ENCODE measurements at places on chromosomes 3 and 15.

GRCh38 chr15:47095833-47096232, 621.5 kb upstream of the SEMA6D start:
- no peak for DNase-seq

GRCh38 chr3:97550408-97550807, 214.2 kb upstream of the ARL6 start:
- no peak for DNase-seq

DNA sequence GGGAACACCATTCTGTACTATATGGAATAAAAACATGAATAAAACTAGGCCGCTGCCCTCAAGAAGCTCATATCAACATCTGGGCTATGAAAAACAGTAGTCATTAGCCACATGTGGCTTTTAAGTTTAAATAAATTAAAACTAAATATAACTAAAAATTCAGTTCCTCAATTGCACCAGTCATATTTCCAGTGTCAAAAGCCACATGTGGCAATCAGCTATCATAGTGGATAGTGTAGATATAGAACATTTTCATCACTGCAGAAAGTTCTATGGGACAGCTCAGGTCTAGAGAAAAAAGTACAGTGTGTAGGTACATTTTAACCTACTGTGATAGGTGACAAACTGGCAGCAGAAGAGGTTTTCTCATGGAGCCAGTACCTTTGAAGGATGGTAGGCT, 261.4 kb downstream of the FOXP1 start:
- no peak for DNase-seq

GRCh38 chr3:101513419-101513986, 491 bp upstream of the SENP7 start:
- DNase-seq, result no peak

DNA sequence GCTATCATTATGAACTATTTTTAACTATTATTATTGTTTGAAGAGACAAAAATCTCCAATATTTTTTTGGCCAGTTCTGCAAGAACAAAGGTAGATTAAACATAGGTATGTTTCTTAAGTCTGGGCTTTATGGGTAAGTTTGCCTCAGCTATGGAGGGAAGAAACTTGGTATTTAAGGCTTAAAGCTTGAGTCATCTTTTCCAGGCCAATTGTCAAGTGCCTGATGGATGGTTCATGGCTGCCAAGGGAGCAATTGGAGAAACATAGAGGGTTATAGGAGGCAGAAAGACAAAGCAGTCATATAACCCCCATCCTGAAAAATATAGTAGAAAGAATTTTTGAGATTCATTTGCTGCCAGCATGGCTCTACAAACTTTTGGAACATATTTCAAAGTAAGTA, 7.2 kb upstream of the STAC start:
- DNase-seq, result no peak

- DNase-seq, result no peak
Observed at GRCh38 chr3:49769926-49770325, 16.4 kb downstream of the IP6K1 start.

- peak; percentile 66 for DNase-seq
Observed at GRCh38 chr3:99945328-99945995, 127.8 kb downstream of the CMSS1 start.

DNA sequence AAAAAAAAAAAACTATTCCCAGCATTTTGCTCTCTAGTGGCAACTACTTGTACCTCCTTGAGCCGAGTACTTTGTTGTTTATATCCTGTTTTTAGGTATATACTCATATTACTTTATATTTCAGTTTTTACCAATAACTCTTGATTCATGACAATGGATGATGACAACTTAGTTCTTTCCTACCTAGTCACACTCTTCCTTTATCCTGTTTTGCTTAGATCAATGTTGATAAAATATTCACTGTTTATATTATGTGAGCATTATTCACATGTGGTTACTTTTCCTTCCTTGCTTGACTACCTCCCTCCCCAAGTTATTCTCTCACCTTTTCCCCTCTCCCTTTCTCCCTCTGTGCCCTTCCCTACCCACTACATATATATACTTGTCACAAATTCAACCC, 53.7 kb downstream of the NKIRAS1 start:
- DNase-seq, result no peak

DNA sequence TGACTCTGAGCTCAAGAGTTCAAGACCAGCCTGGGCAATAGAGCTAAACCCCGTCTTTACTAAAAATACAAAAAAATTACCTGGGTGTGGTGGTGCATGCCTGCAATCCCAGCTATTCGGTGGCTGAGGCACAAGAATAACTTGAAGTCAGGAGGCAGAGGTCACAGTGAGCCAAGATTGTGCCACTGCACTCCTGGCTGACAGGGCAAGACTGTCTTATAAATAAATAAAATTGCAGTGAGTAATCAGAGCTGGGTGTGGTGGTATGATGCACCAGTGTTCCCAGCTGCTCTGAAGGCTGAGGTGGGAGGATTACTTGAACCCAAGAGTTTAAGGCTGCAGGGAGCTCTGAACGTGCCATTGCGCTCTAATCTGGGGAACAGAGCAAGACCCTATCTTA, 55.9 kb upstream of the GCNT3 start:
- DNase-seq, result no peak

DNA sequence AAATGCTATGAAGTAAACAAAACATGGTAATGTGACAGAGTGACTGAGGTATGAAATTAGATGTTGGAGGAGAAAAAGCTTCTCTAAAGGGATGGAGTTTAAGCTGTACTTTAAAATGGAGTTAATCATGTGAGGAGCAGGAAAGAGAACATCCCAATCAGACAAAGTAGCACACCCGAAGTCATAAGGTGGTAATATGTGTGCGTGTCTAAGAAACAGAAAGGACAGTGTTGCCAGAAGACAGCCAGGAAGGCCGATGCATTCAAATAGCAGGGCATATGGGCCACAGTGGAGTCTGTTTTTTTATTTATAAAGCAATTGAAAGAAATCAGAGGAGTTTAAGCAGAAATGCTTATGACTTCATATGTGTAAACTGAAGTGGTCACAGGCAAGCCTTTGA, 376.3 kb downstream of the NLGN1 start:
- no peak for DNase-seq

DNA sequence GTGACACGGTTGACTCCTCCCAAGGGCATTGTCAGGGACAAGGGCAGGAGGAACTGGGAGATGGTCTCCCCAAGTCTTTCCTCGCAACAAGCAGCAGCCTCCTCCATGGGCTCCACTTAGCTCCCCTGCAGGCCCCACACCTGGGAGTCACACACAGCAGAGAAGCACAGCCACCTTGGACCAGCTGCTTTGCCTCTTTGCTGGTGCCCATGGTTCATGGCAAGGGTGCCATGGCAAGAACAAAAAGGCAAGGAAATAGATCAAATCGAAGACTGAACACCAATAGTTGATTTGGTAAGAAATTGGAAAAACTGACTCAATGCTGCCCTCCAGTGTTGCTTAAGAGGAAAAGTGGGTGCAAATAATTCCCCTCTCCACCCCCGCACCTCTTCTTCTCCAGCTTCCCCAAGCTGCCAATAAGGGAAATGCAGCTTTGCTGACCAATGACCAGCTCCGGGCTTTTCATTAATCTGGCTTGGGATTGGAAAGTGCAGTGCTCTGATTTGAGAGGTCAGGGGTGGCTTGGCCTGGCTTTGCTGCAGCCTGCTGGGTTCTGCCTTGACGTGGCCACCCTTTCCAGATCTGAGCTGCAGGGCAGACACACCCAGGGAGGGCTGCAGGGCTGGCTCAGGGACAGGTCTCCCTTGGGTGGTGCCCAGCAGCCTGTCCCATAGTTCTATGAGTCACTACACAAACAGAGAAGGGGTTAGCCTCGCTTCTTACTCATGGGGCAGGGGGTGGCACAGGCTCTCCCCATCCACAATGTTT, 162.0 kb downstream of the KLF13 start:
- DNase-seq, result peak; percentile 57

- no peak for DNase-seq
Observed at GRCh38 chr15:38176155-38176554, 76.5 kb upstream of the SPRED1 start.

GRCh38 chr3:118932822-118933558, 101.7 kb downstream of the IGSF11 start:
- no peak for DNase-seq

- DNase-seq, result no peak
Observed at GRCh38 chr3:152836269-152836668, 1.3 kb downstream of the P2RY1 start.

DNA sequence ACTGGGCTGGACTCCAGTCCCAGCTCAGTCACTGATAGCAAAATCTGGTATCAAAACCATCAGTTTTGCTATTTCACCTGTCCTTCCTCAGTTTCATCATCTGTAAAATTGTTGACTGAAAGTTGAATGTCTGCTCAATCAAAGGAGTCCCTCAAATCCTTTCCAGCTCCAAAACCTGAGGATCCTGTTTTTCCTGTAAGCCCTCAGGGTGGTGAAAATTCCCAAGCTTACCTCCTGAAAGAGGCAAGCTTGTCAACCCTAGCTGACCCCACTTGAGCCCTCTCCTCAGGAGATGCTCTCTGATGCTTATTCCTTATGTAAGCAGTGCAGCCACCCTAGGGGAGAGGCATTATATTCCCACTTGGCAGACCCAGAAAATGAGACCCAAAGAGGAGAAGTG, 82.6 kb downstream of the HMG20A start:
- no peak for DNase-seq

DNA sequence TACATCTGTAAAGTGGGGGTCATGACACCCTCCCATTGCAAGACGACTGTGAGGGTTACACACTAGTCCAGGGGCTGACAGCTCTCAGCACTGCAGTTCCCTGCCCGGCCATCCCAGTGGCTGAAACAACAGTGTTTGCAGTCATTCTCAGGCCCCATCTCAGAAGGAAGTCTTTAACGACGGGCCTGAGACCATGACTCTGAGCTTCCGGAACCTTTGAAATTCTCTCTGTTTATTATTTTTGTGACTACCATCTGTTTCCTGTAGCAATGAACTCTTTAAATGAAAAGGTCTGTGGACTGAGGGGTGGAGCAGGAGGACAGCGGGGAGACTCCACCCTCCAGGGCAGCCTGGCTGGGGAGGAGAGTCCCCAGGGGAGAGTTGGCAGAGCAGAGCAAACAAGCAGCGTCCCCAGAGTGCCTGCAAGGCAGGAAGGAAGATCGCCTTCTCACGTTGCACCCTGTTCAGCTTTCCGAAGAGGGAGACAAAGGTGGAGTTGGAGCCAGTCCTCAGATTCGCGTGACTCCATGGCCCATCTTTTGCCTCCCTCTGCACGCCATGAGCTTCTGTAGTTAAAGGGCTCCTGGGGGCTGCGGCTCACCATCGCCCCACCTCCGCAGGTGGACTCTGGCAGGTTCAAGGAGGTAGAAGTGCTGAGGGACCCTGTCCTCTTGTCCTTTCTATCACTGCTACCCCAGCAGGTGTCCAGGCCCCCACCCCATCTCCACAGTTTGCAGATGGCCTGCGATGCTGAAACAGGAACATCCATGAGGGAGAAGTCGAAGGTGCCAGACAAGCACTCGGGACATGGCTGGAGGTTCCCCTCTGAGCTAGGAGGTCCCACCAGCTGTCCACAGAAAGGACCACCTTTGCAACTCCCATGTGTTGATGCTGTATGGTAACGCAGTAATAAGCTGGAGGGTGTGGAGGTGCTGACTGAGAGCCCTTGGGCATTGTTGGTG, 525.8 kb upstream of the PROK2 start:
- no peak for DNase-seq

GRCh38 chr3:168251371-168251770, 155.6 kb upstream of the GOLIM4 start:
- DNase-seq, result no peak

DNA sequence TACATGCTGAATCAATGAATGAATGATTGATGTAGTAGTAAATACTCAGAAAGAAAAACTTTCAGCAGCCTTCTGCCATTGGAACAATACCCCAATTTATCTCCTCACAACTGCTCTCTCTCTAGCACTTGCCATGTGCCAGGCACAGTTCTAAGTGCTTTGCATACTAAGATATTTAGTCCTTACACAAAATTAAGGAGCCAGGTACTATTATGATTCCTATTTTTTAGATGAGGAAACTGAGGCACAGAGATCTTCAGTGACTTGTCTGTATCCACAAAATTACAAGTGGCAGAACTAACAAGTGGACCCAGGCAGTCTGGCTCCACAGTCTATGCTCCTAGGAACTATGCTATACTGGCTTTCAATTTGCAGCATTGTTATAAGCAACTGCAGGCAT, 279.2 kb downstream of the LSAMP start:
- DNase-seq, result no peak

- DNase-seq, result no peak
Observed at GRCh38 chr3:162019817-162020216, 523.2 kb downstream of the OTOL1 start.

DNA sequence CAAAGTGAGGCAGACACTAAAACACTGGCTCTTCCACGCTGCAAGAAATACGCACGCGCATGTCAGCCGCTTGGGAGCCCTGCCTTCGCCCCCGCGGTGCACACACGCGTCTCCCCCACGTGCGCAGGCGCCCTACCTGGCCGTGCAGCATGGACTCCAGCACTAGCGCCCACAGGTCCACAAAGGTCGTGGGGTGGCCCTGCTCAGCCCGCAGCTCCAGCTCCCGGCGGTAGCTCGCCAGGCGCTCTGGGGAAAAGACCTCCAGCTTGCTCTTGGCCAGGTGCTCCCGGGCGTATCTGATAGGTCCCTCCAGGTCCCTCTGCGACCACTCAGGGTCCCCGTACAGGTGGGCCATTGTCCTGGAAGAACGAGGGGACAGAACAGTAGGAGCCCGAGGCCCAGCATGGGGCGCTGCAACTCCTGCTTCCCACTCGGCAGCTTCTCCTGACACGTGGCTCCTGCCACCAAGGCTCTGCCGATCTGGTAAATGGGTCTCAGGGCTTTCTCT, 14.9 kb downstream of the PLA2G4D start:
- no peak for DNase-seq

- no peak for DNase-seq
Observed at GRCh38 chr3:11393401-11393800, 121.2 kb downstream of the ATG7 start.

GRCh38 chr3:124407260-124407659, 323.0 kb upstream of the UMPS start:
- DNase-seq, result no peak

DNA sequence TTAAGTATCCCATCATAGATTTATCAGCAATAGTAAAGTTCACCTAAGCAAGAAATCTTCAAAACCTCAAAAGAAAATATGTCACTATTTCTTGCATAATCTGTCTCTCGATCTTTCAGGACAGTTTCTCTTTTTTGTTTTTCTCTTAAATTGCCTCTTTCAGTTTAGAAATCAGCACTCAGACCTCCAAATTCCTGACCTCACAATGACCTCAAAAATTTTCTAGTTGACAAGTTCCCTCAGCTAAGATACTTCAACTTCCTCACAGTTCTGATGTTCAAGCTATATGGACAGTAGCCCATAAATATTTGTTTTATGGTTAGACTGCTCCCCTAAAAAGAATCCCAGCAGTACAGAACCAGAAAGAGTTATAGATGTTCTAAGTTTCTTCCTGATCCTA, 24.1 kb downstream of the SLC24A5 start:
- DNase-seq, result no peak

GRCh38 chr15:78438619-78439285, 736 bp downstream of the IREB2 start:
- DNase-seq, result no peak

DNA sequence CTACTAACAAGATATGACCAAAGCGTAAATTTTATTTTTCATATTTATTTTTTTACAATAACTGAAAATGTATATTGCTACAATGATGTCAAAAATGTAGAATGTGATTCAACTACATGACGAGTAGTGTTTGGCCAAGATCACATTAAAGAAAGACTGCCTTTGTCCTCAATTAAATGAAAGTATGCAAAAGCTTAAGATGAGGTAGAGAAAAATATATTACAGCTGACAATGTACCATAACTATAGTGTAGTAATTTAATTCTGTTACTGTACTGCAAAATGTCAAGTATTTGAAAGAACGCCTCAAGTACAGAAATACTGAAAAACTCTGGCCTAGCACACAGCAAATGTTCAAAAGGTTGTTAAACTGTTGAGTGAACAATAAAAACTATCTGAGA, 9.7 kb downstream of the PRICKLE2 start:
- DNase-seq, result no peak

Data from spinal cord (tissue), 10 donors.